ENCODE measurements at places on chromosomes 6 and 20.
A peak's percentile ranks its signal among the peaks of the same experiment; 100 is the strongest.

GRCh38 chr20:54114109-54114508 is 43.7 kb upstream of the BCAS1 start:
- DNase-seq, result no peak

GRCh38 chr6:116682334-116682712 is 1.3 kb downstream of the KPNA5 start:
- DNase-seq, result no peak

- no peak for DNase-seq
These were observed 4.6 kb downstream of the SIRPG start for GRCh38 chr20:1652960-1653359.

DNA sequence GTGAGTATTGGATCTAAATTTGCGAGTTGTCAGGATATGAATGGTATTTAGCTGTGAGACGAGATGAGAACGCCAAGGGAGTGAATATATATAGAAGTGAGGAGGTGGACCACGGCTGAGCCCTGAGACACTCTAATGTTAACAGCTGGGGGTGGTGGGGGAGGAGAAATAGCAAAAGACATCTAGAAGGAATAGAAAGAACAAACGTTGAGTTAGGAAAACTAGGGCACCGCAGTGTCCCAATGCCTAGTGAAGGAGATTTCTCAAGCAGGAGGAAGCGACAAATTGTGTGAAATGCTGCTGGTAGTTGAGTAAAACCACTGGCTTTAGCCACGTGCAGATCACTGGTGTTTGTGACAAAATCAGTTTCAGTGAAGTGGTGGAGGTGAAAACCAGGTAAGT is 56.9 kb downstream of the CD164 start:
- DNase-seq, result no peak

GRCh38 chr6:17483391-17484016 is 90.1 kb downstream of the CAP2 start:
- DNase-seq, result no peak

DNA sequence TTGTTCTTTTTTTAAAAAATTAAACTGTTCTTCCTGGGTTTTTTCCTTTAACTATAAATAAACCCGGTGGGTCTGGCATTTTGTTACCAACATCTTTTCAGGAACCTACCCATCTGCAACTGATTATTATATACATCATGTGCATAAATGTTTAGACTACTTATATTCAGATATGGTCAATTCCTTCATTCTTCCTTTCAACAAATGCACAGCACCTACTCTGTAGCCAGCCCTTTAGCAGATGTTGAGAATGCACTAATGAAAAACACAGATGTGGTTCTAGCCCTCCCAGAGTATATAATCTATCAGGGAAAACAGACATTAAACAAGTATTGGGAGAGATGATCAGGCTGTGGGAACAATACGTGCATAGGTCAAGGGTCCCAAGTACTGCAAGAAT is 237.1 kb downstream of the UST start:
- DNase-seq, result no peak

GRCh38 chr6:88135578-88136114 is 30.5 kb downstream of the CNR1 start:
- DNase-seq, result no peak

DNA sequence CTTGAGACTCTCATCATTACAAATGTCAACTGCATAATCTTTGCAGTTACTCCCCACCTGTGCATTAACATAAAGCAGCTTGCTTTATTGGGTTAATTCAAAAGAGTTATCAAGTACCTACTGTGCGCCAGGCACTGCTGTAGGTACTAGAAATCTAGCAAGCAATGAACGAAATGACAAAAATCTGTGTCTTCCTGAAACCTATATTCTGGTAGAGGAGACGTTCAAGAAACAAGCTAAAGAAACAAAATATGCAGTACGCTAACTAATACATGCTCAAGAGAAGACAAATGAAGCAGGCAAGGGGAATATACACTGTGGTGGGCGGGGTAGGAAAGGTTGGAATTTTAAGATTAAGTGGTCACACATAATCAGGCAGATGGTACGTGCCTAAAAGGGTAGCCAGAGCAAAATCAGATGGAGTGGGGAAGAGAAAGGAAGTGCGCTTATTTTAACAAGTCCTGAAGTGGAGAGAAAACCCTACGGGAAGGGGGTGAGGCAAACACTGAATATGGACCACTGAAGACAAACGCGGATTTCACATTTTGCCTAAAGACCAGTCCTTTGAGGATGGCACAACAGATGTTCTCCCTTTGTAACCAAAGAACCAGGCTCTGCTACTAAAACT is 1.2 kb downstream of the ELOVL2 start:
- DNase-seq, result no peak

- no peak for DNase-seq
These were observed 126.5 kb downstream of the EPM2A start for GRCh38 chr6:145608850-145609249.

GRCh38 chr6:92822222-92822621 is 597.1 kb downstream of the EPHA7 start:
- no peak for DNase-seq

DNA sequence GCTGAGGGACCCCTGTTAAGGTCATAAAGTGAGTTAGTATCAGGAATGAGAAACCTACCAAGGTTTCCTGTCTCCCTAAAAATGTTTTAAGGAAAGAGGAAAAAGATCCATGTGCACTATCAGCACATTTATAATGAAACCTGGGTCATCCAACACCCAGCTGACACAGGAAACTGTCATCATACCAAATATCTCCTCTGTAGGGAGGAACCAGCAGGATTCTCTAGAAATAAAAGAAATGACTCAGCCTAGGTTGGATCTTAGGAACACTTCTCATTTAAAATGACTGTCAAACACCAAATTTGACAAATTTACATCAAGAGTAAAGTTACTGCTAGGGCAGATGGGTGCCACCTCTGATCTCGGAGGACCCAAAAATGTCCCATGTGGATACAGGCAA is 21.7 kb downstream of the GFOD1 start:
- DNase-seq, result no peak

DNA sequence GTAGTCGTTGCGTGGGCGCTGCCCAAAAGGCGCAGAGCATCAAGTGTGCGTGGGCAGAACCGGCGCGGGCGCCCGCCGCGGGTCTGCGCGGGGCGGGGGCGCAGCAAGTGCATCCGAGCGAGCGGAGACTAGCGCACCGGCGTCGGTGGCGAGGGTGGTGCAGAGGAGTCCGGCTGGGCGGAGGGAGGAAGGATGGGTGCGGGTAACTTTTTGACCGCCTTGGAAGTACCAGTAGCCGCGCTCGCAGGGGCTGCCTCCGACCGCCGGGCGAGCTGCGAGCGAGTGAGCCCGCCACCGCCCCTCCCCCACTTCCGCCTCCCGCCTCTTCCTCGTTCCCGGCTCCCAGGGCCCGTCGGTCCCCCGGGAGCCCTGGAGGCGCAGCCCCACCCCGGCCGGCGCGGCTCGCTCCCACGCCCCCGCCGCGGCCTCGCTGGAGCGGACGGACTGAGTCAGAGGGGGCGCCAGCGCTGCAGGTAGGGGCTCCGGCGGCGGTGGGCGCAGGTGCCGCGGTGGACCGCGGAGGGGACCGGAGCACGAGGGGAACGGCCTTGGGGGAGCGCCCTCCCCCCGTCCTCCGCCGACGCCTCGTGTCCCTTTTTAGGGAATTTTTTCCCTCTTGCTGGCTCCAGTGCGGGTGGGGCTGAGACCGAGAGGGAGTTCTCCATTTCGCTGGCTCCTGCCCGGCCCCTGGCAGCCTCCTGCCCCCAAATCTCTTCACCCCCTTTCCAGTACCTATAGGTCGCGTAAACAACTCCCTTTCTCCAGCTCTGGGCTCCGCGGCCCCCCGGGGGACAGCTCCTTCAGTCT is 1.6 kb upstream of the DBNDD2 start:
- no peak for DNase-seq

GRCh38 chr6:53707108-53707897 is 41.7 kb upstream of the KLHL31 start:
- DNase-seq, result no peak

- no peak for DNase-seq
These were observed 113.9 kb upstream of the PROKR2 start for GRCh38 chr20:5430670-5431069.

DNA sequence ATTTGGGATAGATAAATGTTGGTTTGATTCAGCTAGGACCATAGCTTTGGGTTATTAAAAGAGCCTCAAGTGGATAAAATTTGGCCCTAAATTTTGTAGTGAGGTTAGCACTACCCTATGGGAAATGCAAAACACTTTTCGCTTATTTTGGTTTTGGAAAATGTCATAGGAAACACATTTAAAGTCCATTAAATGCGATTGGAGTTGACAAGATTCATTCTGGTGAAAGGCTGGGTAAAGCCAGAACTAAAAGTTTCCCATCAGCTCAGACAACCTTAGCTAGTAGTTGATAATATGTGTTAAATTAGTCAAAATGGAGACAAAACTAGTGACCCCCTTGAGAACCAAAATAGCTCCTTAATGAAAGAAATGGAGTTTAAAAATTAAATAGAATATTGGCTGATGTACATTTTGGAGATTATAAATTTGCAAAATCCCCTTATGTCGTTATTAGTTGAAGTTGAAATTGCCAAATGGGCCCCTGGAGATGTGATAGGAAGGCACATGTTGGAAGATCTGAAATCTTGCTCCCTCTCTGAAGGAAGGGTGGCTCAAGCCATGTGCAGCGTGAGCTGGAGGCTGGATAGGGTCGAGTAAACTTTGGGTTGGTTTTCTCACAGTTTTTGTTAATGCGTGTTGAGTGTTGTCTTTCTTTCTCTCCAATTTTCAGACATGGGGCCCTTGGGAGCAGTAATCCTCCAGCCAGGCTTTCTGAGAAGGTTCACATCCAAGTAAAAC is 72.8 kb downstream of the CD83 start:
- DNase-seq, result peak; percentile 10

- no peak for DNase-seq
These were observed 892.3 kb downstream of the PHF3 start for GRCh38 chr6:64527899-64528298.

- no peak for DNase-seq
These were observed 53.6 kb upstream of the NT5E start for GRCh38 chr6:85396159-85396808.

GRCh38 chr6:138981416-138981815 is 6.6 kb downstream of the REPS1 start:
- no peak for DNase-seq

DNA sequence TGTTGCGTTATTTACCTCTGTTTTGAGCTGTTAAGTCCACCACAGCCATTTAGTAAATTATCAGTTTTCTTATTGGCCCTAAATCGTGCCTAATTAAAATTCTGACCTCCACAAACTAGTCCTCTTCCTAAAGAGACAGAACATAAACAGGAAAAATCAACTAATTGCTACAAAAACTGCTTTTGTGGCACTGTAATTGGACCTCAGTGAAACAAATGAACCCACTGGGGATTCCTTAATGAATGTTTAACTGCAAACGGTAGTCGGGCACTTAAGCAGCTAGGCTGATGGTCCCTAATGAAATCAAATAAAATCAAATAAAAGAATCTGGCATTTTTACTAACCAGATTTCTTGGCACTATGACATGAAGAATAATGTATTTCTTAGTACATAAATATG is 513.4 kb upstream of the SLC35B3 start:
- no peak for DNase-seq

GRCh38 chr20:24350923-24351368 is 118.5 kb upstream of the SYNDIG1 start:
- peak; percentile 58 for DNase-seq

GRCh38 chr6:48809700-48810099 is 653.4 kb downstream of the MMUT start:
- no peak for DNase-seq

DNA sequence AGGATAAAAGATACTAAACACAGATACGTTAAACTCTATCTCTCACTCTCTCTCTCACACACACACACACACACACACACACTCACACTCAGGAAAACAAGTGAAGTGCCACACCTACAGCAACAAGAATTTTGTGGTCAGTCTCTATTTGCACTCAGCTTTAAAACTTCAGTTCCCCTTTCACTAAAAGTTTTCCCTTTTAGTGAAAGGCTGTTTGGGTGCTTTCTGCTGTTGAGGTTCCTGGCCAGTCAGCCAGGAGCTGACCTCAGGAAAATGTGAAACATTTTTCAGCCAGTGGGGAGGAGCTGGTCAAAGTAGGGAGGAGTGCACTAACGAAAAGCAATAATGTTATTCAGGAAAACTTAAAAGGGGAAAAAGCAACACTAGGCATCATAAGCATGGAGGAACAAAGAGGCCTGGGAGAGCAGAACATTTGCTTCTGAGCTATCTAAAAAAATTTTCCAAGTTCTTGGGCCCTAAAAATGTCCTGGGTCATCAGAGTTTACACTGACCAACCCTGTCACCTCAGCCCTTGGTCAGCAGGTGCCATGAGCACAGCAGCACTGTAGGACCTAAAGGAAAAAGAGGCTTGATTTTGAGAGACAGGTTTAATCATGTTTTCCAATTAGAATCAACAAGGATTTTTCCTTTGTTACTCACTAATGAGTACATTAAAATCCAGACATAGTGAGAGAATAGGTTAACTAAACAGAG is 30.7 kb upstream of the NT5E start:
- no peak for DNase-seq

DNA sequence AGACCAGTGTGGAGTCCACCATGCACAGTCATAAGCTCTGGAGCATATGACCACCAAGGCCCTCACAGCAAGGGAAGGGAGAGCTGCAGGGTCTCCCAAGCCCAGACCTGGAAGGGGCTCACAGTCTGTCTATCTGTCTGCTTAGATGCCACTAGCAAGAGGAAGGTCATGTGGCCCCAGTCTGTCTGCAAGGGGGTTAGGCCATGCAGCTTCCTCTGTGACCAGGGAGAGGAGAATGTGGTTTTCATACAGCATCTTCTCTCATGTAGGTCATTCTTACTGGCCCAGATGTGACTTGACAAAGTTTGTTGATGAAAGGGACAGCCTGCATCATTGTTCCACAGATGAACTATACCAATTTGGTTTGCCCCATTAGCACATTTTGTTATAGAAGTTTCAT is 260.8 kb downstream of the FARS2 start:
- DNase-seq, result no peak

- DNase-seq, result peak; percentile 90
These were observed 248.5 kb downstream of the BTBD3 start for GRCh38 chr20:12166053-12166717.

- DNase-seq, result peak; percentile 41
These were observed 160.9 kb downstream of the DTNBP1 start for GRCh38 chr6:15501826-15502445.

DNA sequence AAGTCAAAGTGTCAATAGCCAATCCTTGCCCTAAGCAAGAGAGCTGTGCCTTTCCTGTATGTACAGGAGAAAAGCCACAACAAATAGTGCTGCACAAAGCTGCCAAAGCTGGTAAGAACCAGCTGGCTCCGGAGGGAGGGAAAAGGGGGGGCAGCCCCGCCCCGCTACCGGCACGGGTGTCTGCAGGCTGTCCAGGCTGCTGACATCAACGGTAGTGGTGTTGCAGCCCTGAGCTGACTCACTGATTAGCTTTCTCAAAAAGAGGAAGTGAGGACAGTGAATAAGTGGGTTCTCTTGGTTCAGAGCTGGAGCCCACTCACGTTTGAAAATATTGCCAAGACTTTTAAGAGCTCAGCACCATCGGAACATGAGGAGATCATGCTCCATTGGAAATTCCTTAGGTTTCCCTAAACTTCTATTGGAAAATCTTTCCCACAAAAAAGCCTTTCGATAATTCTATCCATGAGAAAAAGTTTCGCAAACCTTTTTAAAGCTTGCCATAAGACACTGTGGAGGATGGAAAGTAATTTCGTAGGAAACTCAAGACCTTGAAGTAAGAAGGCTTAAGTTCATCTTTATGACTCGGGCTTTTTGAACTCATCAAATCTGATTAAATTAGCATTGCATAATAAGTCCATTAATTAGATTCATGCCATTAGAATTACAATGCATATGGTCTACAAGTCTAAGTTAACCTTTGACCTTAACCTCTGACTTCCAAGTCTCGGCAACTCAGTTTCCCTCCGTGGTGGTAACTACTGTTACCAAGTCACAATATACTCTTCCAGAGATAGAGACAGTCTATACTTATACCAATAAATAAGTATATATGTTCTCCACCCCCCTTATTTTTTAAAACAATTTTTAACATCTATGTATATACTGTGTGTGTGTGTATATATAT is 67.0 kb downstream of the TNFRSF21 start:
- peak; percentile 69 for DNase-seq
